ENCODE measurements at places on chromosomes 13 and 19. TPM values are rescaled to one million over a fixed set of nuclear protein-coding genes. Genes with fewer than 3 reads are reported as not detected.

GRCh38 chr13:80204642-80205041, 136.3 kb downstream of the SPRY2 start:
- no peak for DNase-seq

GRCh38 chr13:108987517-108987916, 358.1 kb downstream of the MYO16 start:
- DNase-seq = peak; percentile 58

DNA sequence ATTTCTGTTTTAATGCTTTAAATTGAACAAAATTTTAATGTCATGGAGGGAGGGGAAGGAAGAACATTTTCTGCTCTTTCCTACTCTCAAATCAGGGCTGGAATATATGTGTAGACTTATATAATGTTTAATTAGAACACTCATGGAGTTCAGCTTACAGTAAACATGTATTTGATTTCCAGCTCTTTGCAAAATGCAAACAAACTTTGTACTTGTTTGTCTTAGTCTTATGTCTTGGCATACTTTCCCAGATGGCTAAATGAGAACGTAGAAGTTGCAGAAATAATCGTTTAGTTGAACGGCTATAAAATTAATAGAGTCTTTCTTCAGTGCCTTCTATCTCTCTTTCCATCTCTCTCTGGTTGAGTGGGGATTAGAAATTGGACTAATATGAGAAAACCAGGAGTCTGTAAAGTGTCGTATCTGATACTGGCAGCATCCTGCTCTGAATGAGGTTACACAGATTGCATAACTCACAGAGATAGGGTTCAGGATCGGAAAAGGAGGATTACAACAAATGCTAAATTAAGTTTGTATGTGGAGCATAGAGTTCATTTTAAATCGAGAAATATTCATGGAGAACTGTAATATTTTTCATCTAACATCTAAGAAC, 82.3 kb downstream of the FGF9 start:
- DNase-seq = no peak

Gene S1PR2
- total RNA-seq = 39.3 TPM

Gene ACTMAP
- total RNA-seq = 0.51 TPM

Measured in fibroblast of lung (primary cell).